DMS 273 treated with DMSO at 0.1 percent for 48 hours (cell line): ENCODE measurements at places on chromosomes 7 and 10.

DNA sequence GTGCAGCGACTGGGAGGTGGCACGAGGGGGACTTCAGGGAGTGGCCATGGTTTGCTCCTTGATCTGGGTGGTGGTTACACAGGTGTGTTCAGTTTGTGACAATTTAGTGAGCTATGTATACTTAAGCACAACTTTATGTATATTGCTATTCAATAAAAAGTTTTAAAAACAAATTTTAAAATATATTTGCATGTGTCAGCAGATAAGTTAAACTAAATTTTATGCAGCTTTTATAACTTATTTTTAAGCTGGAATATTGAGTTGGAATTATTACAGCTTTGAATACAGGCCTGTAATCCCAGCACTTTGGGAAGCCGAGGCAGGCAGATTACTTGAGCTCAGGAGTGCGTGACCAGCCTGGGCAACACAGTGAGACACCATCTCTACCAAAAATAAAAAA, 5.4 kb downstream of the BAIAP2L1 start:
- no peak for DNase-seq

DNA sequence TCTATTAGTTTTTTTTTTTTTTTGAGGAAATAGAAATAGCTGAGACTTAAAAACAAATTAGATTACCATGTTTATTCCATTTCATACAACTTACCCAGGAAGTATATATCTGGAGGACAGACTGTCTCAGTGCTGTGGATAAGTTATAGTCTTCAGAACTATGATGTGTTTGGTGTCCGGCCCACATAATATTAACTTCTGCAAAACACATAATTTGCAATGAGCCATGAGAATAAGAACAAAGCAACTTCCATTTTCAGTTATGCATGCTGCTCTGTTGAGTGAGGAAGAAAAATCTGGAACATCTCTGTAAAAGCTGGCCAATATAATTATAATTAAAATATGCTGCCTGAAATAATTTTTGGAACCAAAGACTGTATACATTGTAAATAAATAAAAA, 130.9 kb downstream of the AGMO start:
- no peak for DNase-seq

GRCh38 chr7:156499247-156499881, 141.2 kb upstream of the RNF32 start:
- no peak for DNase-seq

DNA sequence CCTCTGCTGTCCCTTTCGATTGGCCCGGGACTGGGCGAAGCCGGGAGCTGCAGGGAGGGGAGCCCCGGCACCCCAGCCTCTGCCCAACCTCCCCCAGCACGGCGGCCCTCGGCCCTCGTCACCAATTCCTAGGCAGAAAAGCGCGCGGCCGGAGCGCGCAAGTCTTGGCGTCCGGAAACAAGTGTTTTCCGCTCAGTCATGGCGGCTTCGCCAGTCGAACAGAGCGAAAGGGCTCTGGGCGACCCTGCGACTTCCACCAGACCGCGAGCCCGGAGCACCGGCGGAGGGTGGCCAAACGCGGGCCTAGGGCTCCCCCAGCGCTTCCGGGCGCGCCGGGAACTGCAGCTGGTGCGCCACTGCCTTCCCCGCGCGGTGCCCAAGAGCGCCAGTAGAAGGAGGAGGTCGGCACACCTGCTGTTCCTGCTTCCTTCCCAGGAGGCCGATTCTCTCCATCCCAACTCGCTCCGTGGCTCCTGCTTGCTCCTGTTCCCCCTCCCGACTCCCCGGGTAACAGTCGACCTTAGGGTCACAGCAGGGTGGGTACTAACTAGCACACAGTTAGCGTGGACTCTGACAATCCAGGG, 729.9 kb downstream of the ZWINT start:
- DNase-seq: no peak

- no peak for DNase-seq
These were observed 757 bp downstream of the RAB19 start for GRCh38 chr7:140404565-140405065.

GRCh38 chr10:51832652-51833383, 133.4 kb upstream of the CSTF2T start:
- DNase-seq: no peak

DNA sequence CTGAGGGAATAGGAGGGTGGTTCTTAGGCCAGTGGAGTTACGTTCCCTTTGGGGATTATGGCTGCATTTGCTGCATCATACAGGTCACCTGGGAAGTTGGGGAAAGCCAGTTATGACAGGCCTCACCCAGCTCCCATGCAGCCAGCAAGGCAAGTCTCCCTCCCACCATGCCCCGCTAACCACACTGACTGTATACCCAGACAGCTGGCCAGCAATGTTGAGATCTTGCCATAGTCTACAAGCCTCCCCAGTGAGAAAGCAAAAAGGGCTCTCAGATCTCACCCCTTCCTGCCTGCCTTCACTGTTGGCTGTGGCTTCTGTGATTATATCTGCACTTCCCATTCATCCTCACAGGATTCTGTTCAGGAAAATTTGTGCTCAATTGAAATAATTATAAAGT, 133.3 kb upstream of the HGF start:
- DNase-seq: no peak

- no peak for DNase-seq
These were observed 584.2 kb upstream of the MBL2 start for GRCh38 chr10:53356616-53357349.

GRCh38 chr10:8576911-8577310, 522.4 kb downstream of the GATA3 start:
- no peak for DNase-seq

GRCh38 chr7:55140221-55140940, 121.6 kb downstream of the EGFR start:
- DNase-seq: no peak

DNA sequence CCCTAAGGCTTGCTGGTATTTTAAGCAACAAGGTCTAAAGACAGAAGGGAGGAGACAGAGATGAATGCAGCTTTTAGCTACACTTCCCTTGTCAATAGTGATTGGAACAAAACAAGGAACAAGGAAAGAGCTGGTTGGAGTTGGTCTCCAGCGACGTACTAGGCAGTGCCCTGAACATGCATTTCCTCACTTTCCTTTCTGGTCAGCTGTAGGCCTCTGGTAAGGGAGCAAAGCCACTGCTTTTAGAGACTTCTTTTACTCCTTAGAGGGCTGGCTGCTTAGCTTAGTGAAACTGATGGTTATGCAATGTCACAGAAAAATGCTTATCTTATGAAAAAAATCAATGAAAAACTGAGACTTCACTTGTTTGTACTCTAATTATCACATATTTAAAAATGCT, 75.5 kb upstream of the TRIL start:
- DNase-seq: no peak

GRCh38 chr10:132538031-132538789, 623 bp downstream of the INPP5A start:
- DNase-seq: no peak

DNA sequence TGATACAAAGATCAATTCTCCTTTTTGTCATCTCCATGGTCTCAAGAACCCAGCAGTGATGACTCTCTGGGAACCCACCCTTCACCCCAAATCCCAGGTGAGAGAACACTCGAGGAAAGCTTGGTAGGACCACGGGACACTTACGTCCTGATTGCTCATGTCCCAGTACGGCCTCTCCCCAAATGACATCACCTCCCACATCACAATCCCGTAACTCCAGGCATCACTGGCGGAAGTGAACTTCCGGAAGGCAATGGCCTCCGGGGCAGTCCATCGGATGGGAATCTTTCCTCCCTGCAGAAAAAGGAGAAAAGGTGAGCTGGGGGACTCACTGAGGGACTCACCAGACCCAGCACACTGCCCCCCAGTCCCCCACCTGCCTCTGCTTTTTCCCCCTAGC, 21.0 kb downstream of the EPHB4 start:
- no peak for DNase-seq

DNA sequence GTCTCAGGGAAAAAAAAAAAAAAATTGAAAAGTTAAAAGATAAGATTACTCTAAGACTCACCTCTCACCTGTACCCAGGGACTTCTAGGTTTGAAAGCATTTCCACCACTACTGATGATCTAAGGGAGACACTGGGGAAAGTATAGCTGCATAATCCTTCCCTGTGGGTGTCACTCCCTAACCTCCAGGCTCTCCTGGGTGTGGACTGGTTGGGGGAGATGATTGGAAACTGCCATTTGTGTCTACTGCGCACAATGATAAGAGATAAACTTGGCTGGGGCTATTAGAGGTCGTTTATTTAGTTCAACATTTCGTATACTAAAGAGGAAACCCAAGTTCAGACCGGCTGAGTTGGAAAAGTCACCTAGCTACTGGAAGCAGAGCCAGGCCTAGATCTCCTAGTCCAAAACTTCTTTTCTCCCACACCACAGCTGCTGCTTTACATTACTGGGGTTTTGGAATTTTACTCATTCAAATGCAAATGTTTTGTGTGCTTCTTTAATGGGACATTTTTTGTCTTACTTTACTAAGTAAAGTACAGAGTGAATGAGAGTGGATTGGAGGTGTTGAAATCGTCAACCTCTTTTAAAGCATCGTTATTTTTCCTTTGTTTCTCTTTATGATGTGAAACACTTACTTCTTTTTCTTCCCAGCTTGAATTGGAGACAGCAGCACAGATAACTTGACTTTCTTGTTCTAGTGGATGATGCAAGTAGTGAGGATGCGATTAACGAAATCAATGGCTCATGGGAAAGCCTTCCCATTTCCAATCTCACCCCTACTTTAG, 22.3 kb upstream of the SEC61G start:
- no peak for DNase-seq

DNA sequence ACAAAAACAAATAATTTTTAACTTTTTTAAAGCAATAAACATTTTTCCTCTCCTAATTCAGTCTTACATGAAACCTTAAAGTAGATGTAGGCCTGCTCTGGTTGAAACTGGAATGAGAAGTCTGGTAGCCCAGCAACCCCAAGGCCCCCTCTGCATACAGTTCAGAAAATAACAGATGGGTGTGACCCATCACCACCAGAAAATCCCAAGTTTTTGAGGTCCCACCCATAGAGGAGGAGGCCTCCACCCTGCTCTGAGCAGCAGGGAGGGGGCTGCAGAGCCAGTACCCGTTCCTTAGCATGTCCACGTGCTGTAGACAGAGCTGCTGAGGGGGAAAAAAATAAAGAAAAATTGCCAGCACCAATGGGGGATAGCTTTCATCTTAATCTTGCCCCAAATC, 122.7 kb downstream of the WNT2 start:
- DNase-seq: no peak

DNA sequence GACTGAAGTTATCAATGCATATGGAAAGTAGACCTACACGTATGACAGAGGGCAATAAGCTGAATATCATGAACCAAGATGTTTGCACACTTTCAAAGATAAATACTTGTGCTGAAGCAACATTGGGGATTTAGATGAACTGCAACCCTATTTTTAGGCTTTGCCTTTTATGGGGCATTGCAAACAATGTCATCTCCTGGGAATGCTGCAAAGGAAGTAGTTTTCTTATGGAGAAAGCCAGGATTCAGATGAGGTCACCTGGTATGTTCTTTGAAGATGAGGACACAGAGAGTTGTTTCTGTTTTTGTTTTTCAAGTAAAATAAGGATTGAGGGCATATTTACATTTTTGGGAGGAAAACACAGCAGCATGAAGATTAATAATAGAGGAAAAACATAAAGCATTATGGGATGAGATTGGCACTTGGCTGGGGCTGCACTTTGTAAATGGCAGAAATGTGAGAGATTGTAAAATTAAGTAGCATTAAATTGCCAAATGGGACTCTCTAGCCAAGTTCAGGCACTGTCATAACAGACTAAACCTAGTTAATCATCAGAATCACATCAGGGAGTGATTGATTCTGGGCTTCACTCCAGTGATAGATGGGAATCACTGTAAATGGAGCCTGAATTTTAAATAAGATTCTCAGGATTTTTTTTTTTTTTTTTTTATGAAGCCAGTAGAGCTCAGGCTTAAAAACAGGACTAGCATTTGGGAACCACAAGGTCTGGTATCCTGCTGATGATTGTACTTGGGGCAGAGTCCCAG, 63.1 kb downstream of the MALRD1 start:
- no peak for DNase-seq

GRCh38 chr10:112330162-112330561, 43.8 kb upstream of the ACSL5 start:
- DNase-seq: no peak

DNA sequence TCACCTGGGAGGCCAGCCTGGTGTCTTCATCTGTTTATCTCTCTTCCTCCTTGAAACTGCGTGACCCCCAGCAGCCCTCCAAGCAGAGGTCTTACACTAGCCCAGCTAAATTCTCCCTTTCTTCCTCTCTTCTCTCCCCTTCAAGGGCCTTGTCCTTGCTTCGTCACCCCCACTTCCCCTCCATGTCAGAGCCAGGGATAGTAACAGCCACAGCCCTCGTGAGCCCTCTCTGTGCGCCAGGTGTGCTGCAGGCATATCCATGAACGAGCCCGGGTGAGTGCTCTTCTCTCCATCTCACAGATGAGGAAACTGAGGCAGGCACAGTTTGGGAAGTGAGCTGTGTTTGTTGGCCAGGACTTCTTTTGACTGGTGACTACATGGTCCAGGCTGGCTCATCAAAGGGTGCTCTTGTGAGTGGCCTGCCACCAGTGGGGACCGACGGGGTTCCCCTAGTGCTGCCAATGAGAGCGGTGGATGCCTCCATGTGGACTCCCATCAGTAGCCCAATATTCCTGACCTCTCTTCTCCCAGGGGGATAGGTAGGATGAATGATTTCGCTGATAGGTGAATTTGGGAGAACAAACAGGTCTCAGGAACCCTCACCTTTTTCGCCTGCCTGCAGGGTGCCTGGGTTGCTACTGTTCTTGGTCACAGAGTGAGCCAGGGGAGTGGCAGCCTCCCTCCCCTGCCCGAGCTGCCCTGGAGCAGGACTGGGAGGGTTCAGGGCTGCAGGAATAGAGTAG, 38.1 kb downstream of the ADRA2A start:
- no peak for DNase-seq

GRCh38 chr10:79585870-79586527, 24.7 kb upstream of the SFTPA1 start:
- DNase-seq: no peak

- DNase-seq: no peak
These were observed 9.3 kb downstream of the ZNF212 start for GRCh38 chr7:149248777-149249176.

DNA sequence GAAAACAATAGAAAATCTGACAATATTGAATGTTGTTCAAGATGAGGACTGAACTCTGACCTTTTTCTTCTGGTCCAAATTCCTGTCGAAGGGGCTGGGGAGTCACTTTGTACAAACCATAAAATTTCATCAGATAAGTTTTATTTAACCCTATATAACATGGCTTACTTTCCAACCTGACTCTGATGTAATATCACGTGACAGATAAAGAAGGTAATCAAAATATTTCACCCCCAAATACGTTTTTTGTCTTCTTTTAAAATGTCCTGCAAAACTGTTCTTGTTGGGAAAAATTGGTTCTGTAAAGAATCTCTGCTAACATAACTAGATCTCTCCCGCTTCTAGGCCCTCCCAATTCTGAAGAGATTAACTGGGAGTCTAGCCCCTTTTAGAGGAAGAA, 90.9 kb upstream of the MDFIC start:
- no peak for DNase-seq

DNA sequence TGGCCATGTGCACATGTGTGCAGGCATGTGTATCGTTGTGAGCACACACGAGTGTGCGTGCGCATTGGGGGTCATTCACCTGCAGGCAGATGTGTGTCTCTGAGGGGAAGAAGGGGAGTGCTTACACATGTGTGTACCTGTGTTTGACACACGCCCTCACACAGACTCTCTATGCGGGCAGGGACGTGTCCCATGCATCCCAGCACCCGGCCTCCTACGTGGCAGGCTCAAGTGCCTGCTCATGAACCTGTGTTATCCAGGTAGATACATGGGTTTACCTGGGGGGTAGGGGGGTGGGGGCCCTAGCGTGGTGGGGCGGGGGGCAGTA, 18.6 kb downstream of the KCP start:
- no peak for DNase-seq
